ENCODE measurements at places on chromosomes 6 and 20.

GRCh38 chr6:110933912-110934311 lies 24.6 kb upstream of the GTF3C6 start:
- no peak for DNase-seq

- peak; percentile 92 for DNase-seq
These were observed 15.1 kb downstream of the ACSS1 start for GRCh38 chr20:25042531-25043498.

DNA sequence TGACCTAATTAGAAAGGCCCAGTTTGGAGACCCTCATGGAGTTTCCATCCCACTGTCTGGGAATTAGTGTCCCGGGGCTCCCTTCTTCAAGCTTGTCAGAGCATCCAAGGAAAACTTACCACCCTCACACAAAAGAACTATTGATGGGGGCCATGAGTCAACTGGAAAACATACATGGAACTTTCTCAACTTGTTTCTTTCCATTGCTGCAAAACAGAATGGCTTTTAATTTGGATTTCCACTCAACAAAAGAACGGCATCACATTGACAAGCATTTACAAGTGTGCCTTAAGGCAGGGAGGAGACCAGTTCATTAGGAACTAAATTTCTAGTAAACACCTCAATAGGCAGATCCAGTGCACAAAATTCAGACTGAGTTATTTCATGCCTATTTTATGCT lies 289.1 kb upstream of the PREP start:
- no peak for DNase-seq

- DNase-seq: peak; percentile 88
These were observed 9.9 kb upstream of the MMP9 start for GRCh38 chr20:45998761-45999160.

DNA sequence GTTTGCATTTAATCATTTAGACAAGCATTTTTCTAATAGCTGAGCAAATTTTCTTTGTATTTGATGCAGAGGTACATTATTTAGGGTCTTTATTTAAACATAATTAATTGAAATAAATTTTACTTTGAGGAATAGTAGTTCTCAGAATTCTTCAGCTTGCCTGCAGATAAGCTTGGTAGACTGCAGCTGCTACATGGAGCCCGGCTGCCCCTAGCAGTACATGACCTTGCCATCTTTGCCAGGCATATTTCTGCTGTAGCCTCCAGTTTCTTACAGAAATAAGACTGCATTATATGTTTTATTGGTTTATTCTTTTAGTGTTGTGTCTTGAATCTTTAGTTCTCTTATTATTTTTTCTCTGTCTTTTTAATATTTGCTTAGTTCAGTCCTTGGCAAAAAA lies 396.8 kb downstream of the QKI start:
- no peak for DNase-seq

DNA sequence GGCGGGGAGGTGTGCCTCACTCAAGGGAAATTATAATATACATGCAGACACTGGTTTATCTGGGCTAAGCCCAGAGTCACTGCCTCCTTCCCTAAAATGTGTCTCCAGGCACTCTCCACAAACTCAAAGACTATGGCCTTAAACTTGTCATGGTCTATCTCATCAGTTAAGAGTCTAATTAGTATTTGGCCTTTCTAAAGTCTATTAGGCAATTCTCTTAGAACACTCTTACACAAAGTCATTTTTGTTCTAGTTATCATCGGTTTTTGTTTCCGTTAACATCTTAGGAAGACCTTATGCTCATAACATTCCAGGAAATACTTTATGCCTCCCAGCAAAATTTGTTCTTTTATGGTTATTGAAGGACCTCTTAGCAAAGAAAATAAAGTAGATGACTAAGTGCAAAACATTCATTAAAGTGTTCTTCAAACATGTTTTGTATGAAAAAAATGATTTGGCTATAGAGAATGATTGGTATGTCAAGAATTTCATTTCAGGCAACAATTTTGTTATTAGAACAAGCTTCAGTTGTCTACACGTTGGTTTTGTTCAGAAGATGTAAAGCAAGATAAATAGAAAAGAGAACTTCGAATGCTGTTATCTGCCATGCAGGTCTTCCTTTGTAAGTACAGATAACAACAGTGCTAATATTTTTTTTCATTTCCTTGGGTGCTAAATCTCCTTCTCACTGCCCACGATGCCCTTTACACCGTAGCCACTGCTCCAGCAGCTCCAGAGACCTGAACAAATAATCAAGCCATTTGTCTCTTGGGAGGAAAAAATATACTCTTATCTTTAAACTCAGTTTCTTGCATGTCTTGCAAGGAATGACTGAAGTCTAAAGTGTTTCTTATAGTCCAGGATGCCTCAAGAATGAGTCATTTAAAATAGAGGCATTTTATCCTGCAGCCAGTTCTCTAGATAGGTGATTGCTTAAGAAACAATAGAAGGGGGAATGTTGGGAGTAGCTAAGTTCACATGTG lies 170.4 kb downstream of the HTR1B start:
- DNase-seq: no peak

GRCh38 chr6:87182940-87183339 lies 27.6 kb downstream of the ZNF292 start:
- DNase-seq: no peak

DNA sequence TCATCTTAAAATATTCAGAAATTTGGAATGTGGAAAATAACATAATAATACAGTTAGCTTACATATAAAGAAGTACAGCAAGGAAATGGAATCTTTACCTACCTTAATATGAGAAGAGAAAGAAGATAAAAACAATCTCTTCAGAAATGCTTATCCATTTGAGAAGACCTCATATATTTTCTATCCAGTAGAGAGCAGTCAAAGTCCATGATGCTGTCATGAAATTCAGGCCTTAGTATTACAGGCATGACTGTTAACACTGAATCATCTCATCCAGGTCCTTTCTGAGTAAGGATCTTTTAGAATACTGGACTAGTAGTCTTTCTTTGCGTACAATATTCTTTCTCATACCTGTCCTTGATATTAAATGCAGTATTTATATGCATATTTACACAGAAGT lies 713.4 kb downstream of the CD109 start:
- peak; percentile 10 for DNase-seq

- no peak for DNase-seq
These were observed 5.1 kb downstream of the KIAA1755 start for GRCh38 chr20:38255393-38255792.

DNA sequence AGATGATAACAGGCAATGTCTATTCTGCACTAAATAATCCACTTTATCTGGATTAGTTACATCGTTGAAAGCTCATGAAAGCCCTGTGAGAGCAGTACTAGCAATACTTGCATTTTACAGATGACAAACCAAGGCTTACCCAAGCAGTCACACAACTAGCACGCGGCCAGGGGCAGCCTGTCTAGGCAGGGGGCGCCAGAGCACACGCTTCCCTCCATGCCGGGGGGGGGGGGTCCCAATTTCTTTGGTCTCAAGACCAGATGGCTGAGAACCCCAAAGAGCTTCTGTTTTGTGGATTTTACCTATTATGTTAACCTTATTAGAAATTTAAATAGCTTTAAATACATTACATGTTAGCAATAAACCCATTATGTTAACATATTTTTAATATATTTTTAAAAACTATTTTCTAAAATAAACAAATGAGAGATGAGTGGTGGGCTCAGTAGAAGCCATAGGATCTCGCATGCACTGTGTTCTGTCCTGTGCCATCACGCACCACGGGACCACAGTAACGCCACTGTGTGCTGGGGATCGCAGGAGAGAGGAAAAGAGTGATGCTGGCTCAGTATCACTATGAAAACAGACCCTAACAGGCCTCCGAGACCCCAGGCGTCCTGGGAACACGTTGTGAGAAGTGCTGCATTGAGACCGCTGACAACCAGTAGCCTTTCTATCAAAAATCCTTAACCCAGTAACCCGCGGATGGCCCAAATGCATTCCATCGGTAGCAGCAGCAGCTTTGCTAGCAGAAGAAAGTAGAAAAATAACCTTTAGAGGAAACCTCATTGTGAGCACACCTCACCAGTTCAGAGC lies 5.3 kb upstream of the PRR18 start:
- peak; percentile 77 for DNase-seq

DNA sequence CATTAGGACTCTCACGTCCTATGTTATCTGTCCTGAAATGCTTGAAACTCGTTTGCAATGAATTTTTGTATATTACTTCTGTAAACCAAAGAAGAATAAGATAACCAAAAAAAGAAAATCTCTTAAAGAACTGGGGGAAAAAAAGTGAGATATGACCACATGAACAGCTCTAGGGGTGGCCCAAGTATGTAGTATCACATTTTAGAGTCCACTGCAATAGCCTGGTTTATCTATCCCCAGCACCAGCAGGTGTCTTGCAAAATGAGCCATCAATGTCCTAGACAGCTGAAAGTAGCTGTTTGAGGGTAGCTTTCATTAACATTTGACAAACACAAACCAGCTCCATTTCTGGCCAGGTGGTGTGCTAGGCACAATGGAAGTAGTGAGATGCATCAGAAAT lies 102.8 kb downstream of the PXDC1 start:
- no peak for DNase-seq

All from NB4 (cell line).